Regular cardiac myocyte (primary cell): ENCODE measurements at places on chromosomes 12 and 14. TPM values are rescaled to one million over a fixed set of nuclear protein-coding genes. Genes with fewer than 3 reads are reported as not detected.

CBLN3 gene
- total RNA-seq, result 1.5 and 5.9 TPM in 2 replicates

VRTN gene
- not detected in 2 replicates for total RNA-seq

ASB2 gene
- under 0.01 and 2.3 TPM in 2 replicates for total RNA-seq

HCAR2 gene
- total RNA-seq, result not detected in 2 replicates

IRF2BPL gene
- 18.8 and 26.5 TPM in 2 replicates for total RNA-seq

OAS1 gene
- total RNA-seq, result 0.77 and 2.8 TPM in 2 replicates
